ENCODE measurements at places on chromosomes 7 and 10. TPM values are rescaled to one million over a fixed set of nuclear protein-coding genes. Genes with fewer than 3 reads are reported as not detected.

- H3K36me3 ChIP-seq, result no peaks in the 10 kb centered on the region
- DNase-seq, result no peak
- H3K4me1 ChIP-seq, result peaks cover 47% of the 10 kb centered on the region
- no peak overlapping the region for H3K27ac ChIP-seq
- H3K4me3 ChIP-seq, result no peak overlapping the region
These were observed 114.8 kb downstream of the RAB18 start for GRCh38 chr10:27618906-27619305.

- H3K4me1 ChIP-seq, result no peaks in the 10 kb centered on the region
- H3K36me3 ChIP-seq, result no peaks in the 10 kb centered on the region
- H3K27me3 ChIP-seq, result no peaks in the 10 kb centered on the region
These were observed 202.2 kb downstream of the CACNA2D1 start for GRCh38 chr7:82241356-82241755.

- no peaks in the 10 kb centered on the region for H3K36me3 ChIP-seq
- H3K27ac ChIP-seq, result no peak overlapping the region
- peaks cover 7% of the 10 kb centered on the region for H3K4me1 ChIP-seq
- H3K27me3 ChIP-seq, result no peaks in the 10 kb centered on the region
These were observed 35.3 kb downstream of the PALD1 start for GRCh38 chr10:70513848-70514309.

DNA sequence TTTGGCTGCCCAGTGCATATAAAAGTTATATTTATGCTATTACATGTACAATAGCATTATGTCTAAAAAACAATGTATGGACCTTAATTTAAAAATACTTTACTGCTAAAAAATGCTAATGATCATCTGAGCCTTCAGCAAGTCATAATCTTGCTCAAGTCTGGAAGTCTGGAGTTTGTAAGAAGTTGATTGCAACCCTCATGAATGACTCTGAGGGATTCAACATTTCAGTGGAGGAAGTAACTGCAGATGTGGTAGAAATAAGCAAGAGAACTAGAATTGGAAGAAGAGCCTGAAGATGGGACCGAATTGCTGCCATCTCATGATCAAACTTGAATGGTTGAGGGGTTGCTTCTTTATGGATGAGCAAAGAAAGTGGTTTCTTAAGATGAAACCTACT, 13.0 kb upstream of the ADAMTS14 start:
- no peak overlapping the region for H3K4me3 ChIP-seq
- H3K36me3 ChIP-seq, result no peaks in the 10 kb centered on the region
- no peak for DNase-seq

NXPH1 gene
- not detected for total RNA-seq

- peaks cover 2% of the 10 kb centered on the region for H3K36me3 ChIP-seq
- H3K27ac ChIP-seq, result no peak overlapping the region
- no peak for DNase-seq
- peaks cover 8% of the 10 kb centered on the region for H3K4me1 ChIP-seq
- H3K4me3 ChIP-seq, result no peak overlapping the region
These were observed 1.7 kb upstream of the SPACDR start for GRCh38 chr7:100465702-100466311.

TBC1D12 gene
- 8.9 TPM for total RNA-seq

- H3K4me1 ChIP-seq, result peaks cover 30% of the 10 kb centered on the region
- DNase-seq, result no peak
- peak overlapping the region; percentile 73 for H3K27ac ChIP-seq
These were observed 1.1 kb upstream of the ZNF467 start for GRCh38 chr7:149774237-149775175.

- H3K36me3 ChIP-seq, result peaks cover 35% of the 10 kb centered on the region
- H3K4me1 ChIP-seq, result peaks cover under 1% of the 10 kb centered on the region
- no peak for DNase-seq
- H3K27ac ChIP-seq, result peak overlapping the region; percentile 25
- no peaks in the 10 kb centered on the region for H3K27me3 ChIP-seq
- no peak overlapping the region for H3K4me3 ChIP-seq
These were observed 35.5 kb upstream of the PPIF start for GRCh38 chr10:79311581-79312407.

Data from mesothelial cell of epicardium (in vitro differentiated cells).